ENCODE measurements at places on chromosomes 2 and 18.

GRCh38 chr2:227942021-227942420 lies 70.6 kb downstream of the DAW1 start:
- DNase-seq: no peak

DNA sequence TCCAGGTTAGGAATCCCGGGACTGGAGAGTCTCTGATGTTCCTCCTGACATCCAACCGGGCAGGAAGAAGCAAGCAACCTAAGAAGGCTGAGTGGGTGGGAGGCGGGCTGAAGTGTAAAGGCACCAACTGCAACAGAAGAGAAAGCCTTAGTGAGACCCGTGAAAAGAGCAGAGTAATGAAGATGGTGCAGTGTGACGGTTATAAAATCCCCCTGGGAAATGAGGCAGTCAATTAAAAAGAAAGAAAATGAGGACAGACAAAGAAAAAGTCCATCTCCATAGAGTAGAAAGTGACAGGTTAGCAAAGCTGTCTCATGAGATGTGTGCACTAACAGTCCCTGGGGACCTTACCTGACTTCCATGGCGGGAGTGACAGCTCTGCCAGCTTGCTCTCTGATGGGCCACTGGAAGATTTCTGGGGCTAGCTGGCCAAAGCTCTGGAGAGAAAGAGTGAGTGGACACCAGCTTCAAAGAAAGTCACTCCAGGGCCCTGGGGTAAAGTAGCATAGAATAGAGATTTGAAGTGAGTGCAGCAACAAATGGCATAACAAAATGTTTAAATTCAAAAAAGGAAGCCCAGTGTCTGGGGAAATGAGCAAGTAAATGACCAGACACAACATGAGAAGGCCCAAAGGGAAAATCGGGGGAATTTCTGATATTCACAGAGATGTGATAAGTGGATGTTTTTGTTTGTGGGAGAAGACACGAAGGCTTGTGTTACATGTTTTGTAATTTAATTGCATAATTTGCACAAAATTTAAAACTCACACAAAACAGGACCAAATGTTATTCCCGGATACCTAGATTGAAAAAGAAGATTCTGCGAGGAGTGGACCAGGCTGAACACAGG lies 44.1 kb upstream of the IGFBP2 start:
- DNase-seq: no peak

GRCh38 chr2:186918495-186918894 lies 69.5 kb upstream of the ZSWIM2 start:
- DNase-seq: no peak

DNA sequence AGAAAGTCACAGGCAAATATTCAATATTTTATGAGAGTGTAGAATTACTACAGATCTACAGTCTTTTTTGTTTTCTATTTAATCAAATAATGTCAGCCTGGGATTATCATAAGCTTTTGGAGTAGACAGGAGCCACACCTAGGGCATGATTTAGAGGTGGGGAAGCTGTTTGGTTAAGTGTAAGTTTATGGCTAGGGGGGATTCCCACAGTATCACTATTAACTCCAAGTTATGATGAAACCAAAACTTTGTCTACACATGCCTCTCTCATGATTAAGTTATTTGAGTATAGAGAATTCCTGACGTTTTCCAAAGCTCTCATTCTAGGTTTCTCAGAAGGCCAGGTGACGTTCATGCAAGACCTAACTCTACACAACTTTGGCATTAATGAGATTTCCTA lies 2.1 kb downstream of the SERPINB10 start:
- no peak for DNase-seq

GRCh38 chr18:2394684-2395083 lies 176.6 kb downstream of the METTL4 start:
- DNase-seq: no peak

GRCh38 chr18:12327510-12328178 lies 19.6 kb downstream of the TUBB6 start:
- DNase-seq: peak; percentile 60

GRCh38 chr18:36633961-36634412 lies 194.8 kb downstream of the TPGS2 start:
- DNase-seq: no peak

DNA sequence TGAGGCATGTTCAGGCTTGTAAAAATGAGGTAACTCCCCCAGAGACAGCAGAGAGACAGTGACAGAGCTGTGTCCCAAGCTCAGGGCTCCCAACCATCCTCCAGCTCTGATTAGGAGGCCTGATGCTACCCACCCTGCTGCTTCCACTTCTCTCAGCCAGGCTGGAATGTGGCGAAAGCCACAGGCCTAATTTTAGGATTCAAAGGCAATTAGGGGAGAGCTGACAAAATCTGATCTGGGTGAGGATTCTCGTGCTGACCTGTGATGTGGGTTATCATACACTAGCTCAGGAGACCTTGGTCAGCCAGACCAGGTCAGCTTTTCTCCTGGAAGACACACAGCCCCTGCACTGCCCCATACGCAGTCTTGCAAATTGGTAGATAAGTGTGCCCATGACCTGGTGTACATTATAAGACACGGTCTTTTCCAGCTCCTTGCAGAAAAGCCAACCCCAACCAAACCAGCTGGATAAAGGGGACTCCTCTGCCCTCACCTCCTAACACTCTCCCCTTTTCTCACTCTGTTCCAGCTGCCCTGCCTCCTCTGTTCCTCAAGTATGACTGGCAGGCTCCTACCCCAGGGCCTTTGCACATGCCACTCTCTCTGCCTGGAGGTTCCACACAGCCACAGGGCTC lies 225.9 kb downstream of the MGAT5 start:
- no peak for DNase-seq

GRCh38 chr2:73285159-73285739 lies 971 bp upstream of the FBXO41 start:
- DNase-seq: peak; percentile 7

DNA sequence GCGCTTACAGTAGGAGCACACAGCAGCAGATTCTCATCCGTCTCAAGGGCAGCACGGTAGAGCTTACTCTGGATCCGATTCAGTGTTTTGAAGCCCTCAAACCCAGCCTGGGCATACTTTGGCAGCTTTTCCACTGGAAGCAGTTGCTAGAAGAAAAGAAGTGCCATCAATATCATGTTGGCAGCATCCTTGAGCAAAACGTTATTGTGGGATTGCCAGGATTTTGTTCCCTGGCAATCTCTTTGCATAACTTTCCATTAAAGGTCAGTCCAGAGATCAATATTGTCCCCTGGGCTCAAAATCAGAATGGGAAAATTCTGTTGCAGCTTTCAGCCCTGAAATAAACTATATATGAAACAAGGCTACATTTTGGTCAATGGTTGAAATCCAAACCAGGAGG lies 8.4 kb downstream of the SNRNP200 start:
- DNase-seq: no peak

DNA sequence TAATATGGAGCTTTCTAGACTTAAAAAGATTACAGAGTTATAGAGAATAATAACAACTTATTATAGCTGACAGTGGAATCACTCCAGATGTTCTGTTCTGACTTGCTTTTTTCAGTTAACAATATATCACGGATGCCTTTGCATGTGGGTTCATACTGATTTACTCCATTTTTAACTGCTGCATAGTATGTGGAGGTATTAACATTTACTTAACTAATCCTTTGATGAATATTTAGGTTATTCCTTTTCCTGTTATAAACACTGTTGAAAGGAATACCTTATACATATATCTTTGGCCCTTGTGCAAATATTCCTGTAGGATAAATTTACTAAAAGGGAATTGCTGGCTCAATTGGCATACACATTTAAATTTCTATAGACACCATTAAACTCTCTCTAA lies 33.1 kb upstream of the ZFP36L2 start:
- DNase-seq: no peak

DNA sequence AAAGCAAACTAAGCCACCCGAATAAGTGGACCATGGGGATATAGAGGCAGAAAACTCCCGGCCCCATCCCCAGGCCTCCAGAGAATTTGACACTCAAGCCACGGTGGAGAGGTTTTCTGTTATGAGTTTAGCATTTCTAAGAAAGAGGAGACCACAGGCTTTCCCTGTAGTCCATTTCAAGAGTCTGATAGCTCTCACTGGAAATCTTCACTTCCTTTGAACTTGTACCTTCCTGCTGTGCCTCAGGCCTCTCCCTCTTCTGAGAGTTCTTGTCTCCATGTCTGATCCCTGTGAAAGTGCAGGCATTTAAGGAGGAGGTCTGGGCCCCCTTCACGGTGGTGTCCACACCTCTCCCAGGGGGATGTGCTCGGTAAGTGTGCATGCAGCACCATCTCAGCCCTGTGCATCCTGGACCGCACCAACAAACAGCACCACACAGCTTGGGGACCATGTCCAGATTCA lies 113.7 kb downstream of the BCL2 start:
- no peak for DNase-seq

DNA sequence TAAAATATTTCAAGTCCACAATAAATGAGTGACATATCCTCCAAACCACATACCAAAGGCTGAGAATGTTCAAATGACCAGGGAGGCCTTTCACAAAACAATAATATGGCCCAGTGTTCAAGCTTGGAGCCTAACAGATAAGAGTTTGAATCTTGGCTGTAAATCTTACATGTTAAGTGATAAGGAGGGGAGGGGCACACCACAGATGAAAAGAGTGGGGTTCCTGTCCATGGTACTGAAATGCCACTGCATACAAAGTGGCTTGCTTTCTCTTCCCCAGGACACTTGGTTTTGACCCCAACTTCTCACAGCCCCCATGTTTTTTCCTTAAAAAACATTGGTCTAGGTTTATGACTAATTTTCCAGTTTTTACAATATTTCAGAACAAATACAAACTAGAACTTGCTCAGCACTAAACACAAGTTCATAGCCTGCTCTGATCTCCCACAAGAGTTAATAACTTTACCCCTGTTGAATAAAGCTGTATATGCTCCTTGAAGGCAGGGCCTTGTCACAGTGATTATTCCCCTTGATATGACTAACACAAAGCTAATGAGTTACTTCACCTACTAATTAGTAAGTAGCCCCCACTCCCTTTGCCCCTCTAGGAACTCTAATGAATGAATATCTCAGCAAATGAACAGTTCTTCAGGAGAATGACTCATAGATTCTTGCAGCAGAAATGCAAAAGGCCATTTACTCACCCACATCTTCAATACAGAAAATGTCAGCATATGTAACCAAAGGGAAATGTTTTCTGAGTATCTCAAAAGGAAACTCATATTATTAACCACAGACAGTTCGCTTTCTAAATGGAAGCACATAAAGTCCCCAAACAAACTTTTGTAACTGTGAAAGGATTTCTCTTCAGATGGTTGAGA lies 142.2 kb downstream of the SATB2 start:
- DNase-seq: no peak

DNA sequence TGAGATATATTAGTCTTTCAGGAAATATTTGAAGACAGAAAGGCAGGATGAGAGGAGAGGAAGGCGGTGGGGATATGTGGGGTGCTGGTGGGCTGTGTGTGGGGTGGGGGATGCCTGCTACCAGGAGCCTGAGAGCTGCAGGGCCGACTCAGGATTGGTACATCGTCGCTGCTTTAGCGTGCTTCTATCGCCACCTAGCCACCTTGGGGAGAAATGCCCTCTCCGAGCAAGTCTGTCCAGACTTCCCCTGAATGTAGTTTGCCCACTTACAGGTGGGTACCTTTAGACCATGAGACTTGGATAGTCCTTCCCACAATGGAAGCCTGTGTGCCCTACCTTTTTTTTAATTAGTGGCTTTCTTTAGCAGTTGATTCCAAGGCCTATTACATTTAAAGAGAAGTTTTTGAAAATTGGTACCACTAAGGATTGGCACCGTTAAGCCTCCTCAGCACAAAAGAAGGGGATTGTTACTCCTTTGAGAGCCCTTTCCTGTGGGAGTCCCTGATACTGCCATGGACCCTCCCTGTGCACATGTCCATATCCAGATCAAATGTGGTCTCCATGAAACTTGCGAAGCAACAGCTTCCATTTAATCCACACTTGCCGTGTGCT lies 114.1 kb upstream of the NDUFV2 start:
- DNase-seq: peak; percentile 44
